Amygdala (tissue), 56 donors: ENCODE measurements at places on chromosomes 2 and 18.

DNA sequence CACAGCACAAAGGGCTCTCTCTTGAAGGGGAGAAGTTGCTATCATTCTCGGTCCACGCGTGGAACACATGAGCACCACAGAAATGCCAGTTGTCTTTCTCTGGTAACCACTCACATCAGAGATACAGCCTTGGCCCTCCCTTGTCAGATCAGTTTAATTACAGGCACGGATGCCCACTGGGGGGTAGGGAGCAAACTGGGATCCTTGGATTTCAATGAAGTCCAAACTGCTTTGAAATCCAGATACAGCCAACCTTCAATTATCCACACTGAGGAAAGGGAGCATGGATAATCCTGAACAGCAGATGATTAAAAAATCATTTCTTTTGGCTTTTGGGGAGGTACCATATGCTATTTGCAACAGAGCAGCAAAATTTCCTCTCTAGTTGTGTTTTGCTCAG lies 63.7 kb upstream of the DAPL1 start:
- DNase-seq = no peak

DNA sequence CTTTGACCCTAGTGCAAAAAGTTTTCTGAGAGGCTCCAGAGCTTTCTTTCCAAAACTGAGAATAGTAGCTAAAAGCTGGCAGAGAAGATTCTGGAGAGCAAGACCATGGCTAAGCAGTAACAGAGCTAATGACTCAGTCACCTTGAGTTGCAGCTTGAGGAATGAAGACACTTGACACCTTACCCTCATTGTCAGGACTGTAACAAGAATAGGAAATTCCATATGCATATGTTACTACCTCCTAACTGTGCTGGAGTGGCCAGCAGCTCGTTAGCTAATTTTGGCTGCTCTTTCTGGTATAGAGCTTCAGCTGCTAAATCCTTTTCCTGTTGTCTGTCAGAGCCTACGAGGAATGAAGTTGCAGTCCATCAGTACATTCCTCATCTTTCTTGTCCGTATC lies 68.6 kb upstream of the LHCGR start:
- DNase-seq = no peak

DNA sequence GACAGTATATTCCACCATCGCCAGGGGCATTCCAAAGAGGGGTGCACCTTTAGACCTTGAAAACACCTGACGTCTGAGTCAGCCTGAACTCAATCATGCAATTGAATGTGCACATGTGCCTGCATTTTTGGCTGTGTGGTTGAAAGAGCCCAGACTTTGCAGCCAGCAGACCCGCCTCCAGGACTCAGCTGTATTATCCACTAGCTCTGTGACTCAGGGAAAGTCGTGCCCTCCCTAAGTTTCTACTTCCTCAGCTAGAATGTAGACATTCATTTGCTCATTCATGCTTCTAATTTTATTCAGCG lies 94.2 kb downstream of the LRRC30 start:
- DNase-seq = no peak

DNA sequence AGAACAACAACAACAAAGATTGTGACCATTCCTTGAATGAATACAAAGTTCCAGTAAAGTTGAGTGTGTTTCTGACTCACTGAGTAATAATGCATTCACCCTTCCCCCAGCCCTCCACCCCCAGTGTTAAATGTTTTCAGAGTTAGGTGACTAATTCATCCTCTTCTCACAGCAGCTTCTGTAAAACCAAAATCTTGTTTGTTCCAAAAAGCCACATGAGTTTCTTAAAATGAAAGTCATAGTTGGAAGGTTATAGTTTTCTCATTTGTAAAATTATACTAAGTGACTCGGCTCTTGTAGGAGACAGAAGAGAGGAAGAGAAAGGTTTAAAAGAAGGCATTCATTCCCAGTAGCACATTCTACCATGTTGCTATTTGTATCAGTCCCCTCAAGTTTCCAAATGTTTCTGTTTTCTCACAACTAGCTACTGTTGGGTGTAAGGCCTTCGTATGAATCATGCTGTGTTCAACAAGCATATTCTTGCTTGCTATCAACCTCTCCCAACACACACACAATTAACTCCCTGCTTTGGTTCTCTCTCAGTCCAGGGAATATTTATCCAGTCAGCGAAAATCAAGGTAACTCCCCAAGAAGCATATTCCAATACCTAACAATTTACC lies 75.3 kb downstream of the MBD2 start:
- DNase-seq = no peak

DNA sequence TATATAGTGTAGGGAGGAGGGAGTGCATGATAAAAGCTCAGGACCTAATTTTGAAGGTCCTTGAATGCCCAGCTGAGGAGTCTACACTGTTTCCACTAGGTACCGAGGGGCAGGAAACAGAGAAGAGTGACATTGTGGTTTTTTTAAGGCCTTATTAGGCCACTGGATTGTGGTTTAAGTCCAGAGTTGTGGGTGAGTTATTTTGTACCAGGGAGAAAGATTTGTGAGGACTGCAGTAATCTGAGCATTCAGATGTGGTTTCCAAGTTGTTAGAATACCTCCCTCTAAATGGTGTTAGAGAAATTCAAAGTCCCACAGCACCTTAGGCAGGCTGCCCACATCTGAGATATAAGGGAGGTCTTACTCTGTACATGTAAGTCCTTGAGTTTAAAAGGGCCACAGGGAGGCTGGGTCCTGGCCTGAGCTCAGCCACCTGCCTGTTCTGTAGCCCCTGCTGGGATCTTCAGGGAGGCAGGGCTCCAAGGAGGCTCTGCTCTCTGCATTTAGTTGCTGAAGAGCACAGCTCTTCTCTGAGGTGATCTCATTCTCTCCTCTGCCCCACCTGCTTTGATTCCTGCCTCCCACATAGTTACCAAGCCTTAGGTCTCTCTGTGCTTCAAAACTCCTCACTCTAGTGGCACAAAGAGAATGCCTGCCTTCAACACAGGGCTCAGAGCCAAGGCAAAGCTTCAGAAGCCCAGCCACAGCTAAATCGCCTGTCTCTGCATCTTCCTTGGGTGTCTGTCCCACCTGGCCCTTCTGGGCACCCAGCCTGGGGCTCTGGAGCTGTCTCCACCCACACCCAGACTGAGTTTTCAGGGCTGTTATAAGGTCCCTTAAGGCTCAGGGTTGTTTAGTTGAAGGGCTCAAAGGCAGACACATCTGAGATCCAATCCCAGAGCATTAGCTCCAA lies 88.1 kb downstream of the VSNL1 start:
- DNase-seq = no peak

- DNase-seq = no peak
These were observed 230.8 kb upstream of the RAB6C start for GRCh38 chr2:129748653-129749052.

DNA sequence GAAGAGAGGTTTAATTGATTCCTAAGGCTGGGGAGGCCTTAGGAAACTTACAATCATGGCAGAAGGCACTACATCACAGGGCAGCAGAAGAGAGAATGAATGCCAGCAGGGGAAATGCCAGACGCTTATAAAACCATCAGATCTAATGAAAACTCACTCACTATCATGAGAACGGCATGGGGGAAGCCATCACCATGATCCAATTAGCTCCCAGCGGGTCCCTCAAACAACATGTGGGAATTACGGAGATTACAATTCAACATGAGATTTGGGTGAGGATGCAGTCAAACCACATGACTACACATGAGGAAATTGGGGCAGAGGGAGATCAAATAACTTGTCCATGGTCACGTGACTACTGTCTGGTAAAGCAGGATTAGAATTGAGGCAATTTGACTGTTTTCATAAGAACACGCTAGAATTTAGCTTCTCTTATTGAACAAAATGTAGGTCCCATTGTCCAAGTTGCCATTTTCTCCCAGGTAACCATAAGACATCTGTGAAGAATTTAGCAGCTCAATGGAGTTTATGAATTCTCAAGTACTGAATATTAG lies 445.1 kb upstream of the CDH20 start:
- DNase-seq = no peak

DNA sequence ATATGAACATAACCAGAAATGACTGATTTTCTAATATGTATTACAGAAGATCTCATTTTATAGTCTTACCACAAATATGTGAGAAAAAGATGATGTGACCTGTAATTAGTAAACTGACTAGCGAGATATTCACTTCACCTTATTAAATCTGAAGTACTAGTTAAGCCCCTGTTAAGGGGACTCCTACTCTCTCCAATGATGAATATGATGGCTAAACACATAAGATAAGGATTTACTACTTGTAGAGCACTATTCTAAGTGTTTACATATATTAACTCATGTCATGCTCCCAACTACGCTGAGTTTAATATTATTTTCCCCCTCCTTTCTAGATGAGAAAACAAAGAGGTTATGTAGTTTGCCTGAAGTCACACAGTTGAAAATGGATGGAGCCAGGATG lies 40.9 kb downstream of the SP3 start:
- DNase-seq = no peak
